ENCODE measurements at places on chromosomes 3 and 15.

DNA sequence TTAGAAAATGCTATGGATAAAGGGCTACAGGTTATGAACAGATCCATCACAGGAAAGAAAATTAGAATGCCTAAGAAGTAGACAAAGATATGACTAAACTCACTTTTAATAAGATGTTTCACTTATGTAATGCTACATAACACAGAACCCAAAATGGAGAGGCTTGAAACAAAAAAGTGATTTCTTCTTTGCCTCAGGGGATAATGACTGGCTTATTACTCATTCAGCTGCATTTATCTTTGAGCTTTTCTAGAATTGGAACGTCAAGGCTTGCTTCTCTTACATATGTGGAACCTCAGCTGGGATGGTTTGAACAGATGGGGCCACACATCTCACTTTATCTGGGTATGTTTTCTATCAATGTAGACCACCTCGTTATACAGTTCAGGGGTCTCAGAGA lies 120.6 kb upstream of the EPHA3 start:
- DNase-seq, result no peak

DNA sequence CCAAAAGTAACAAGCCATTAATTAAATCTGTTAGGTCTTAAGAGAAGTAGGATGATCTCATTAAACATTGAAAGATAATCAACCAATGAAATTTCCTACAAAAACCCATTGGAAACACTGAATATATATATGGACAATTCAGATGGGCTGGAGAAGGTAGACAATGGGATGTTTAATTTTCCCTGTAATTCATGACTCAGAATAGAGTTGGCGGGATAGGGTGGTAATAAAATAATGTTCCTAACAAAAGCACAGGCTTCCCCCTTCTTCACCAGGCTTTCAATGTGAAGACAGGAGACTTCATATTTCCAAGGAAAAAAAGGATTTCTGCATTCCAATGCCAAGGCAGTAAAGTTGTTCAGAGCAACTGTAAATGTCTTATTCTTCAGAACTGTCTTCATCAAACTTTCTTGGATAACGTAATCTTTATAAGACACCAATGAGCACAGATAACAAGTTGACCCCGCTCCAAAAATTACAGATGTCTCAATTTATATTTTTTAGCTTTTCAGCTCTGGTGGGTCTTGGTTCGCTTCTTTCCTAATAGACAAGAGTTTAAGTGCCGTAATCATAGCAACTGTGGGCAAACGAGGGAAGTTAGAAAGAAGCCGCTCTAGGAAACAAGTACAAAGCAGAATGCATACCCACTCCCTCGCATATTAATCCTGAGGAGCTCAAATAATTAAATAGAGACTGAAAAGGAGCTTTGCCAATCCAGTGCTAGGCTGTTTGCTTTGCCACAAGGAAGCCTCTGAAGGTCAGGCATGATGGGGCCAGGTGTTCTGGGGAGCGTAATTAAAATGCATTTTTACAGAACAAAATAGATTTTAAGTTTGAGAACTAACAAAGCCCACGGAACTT lies 377.0 kb downstream of the FOXP1 start:
- DNase-seq, result no peak

DNA sequence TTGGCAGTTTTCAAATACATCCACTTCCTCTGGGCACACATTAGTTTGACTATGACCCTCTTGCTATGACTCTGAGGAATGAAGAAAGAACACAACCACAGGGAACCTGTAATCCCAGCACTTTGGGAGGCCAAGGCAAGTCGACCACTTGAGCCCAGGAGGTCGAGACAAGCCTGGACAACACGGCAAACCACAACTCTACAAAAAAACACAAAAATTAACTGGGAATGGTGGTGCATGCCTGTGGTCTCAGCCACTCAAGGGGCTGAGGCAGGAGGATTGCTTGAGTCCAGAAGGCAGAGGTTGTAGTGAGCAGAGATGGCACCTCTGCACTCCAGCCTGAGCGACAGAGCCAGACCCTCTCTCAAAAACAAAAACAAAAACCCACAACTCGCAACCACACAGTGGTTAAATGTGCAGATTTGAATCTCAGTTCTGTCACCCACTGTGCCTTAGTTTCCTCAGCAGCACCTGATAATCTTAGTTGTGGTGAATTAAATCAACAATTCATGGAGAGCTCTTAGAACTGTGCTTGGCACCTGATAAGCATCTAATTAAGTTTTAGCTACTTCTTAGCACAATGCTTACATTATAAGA lies 65.7 kb downstream of the MYLK start:
- DNase-seq, result no peak

GRCh38 chr3:188262488-188262887 lies 108.5 kb downstream of the LPP start:
- DNase-seq, result no peak

- no peak for DNase-seq
Measured at GRCh38 chr15:69320977-69321554, 22.4 kb downstream of the PAQR5 start.

- DNase-seq, result no peak
Measured at GRCh38 chr15:22881739-22882440, 43.4 kb downstream of the NIPA2 start.

- DNase-seq, result peak; percentile 74
Measured at GRCh38 chr15:79923079-79923514, 26.3 kb upstream of the MTHFS start.

GRCh38 chr3:74904646-74905045 lies 290.2 kb upstream of the CNTN3 start:
- DNase-seq, result no peak

DNA sequence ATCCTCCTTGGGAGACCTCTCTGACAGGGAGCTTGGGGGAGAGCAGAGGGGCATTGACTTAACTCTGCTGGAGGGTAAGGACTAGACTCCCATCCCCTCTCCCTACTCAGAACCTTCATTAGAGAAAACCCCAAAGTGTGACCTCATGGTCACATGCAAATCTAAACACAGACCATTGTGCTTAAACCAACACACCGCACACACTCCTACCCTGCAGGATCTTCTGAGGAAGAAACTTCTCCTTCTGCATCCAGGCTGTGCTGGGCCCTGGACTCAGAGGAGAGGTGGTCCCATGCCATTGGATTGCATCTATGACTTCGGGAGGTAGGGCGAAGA lies 805 bp upstream of the PARP16 start:
- no peak for DNase-seq

DNA sequence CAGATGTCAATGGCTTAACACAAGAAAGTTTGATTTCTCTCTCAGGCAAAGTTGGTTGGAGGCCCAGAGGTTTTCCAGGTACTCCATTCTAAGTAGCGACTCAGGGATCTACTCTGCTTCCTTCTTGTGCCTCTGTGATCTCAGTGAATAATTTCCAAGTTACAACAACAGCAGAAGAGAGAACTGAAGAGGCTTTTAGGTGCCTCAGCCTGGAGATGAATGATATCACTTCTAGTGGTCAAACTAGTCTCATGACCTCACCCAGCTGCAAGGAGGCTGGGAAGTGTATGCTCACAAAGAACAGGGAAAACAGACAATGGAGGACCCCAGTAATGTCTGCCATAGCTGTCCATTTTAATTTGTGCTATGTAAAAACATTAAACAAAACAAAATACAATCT lies 4.6 kb upstream of the PRICKLE2 start:
- no peak for DNase-seq

- DNase-seq, result no peak
Measured at GRCh38 chr15:36294359-36294758, 285.1 kb upstream of the CDIN1 start.

DNA sequence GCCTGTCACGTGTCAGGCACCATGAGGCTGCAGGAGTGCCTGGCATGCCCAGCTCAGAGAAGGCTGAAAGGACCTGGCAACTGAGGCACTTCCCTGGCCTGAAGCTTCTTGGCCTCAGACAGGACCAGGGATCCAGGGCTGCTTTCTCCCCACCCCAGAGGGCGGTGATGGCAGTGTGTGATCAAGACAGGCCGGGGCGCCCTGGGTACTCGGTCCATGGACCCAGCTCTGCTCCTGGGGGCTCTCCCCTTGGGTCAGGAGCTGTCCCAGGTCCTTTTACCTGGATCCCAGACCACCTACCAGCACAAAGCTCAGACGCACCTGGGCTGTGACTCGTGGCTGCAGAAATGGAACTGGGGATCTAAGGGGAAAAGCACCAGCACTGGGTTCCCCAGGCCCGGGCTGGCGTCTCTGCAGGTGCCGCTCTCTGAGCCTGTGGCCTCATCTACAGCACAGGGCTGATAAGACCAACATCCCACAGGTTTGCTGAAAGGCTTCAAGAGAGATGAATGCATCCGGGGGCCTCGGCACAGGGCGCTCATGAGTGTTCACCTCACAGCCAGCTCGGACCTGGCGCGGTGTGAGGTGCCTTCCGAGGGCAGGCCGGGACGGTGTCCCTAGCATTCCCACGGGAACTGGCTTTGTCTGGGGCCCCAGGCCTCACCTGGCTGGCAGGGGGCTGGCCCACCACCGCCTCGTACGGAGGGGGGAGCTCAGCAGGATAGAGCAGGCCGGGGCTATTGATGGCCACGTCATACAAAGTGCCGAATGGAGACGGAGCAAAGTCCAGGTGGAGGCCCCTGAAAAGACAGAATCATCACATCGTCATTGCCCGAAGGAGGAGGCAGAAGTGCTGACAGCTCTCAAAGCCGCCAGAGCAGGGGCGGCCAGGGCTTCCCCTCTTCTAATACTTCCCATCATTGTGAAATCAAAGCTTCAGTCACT lies 133.6 kb downstream of the NSMCE3 start:
- no peak for DNase-seq

- no peak for DNase-seq
Measured at GRCh38 chr15:47741082-47741481, 23.8 kb downstream of the SEMA6D start.

- no peak for DNase-seq
Measured at GRCh38 chr3:40655551-40655950, 130.8 kb downstream of the ZNF621 start.

- no peak for DNase-seq
Measured at GRCh38 chr15:41926185-41927056, 32.6 kb upstream of the SPTBN5 start.

- DNase-seq, result no peak
Measured at GRCh38 chr3:11835028-11835639, 11.6 kb downstream of the TAMM41 start.

GRCh38 chr3:140931801-140932200 lies 9.8 kb upstream of the SLC25A36 start:
- DNase-seq, result no peak

DNA sequence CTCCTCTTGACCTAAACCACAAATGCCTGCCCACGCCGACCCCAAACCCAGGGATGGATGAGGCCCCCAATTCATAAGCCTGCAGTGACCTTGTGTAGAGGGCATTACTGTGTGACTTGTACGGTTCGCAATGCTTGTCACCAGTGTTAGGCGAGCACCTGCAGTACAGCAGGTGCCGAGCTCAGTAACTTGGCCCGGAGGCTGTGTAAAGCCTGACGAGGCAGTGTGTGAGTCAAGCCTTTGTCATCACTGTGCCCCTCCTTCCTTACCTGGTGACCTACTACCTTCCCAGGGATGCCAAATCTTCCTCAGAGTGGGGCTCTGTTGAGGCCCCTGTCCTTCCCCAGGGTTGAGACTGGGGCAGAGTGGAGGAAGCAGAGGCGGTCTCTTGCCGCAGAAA lies 37.2 kb upstream of the TMEM115 start:
- no peak for DNase-seq

GRCh38 chr3:129593595-129594339 lies 12.7 kb downstream of the PLXND1 start:
- DNase-seq, result peak; percentile 25

DNA sequence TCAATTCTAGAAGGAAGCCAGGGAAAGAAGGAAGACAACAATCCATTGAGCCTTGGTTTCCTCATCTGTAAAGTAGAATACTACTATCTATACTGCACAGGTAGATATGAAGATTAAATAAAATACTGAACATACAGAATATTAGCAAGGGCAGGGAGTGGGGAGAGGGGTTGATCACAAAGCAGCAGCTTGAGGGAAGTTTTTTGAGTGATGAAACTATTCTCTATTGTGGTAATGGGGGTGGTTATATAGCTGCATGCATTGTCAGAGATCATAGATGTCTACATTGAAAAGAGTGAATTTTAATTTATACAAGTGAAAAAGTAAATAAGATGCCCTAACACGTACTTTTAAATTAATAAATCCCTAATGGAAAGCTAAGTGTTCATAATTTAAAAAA lies 242.6 kb upstream of the LRTM1 start:
- no peak for DNase-seq

- no peak for DNase-seq
Measured at GRCh38 chr3:88744896-88745295, 362.5 kb upstream of the EPHA3 start.

DNA sequence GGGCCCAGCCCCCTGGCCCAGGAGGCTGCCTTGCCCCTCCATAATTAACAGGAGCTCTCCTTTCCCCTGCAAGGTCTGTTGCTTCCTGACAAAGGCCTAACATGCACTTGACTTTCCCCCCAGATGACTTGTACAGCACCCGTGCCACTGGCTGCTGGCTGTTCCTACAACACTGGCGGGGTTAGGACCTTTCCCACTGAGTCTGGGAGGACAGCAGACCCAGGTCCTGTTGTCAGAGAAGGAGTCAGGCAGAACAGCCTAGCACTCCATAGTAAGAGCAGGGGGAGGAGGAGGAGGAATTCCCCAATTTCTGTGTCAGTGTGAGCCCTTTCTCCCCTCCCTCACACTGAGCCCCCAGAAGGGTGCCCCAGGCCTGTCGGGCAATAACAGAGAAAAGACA lies 99.2 kb downstream of the CORO2B start:
- no peak for DNase-seq

Data from stimulated activated CD4-positive, alpha-beta T cell treated with anti-CD3 and anti-CD28 coated beads, Interleukin-4, amount 100 ng/mL, for 4 hours (primary cell).